ENCODE measurements at places on chromosomes 13 and 19.

GRCh38 chr13:95707442-95708390 is 30.8 kb downstream of the DNAJC3 start:
- no peak for DNase-seq

DNA sequence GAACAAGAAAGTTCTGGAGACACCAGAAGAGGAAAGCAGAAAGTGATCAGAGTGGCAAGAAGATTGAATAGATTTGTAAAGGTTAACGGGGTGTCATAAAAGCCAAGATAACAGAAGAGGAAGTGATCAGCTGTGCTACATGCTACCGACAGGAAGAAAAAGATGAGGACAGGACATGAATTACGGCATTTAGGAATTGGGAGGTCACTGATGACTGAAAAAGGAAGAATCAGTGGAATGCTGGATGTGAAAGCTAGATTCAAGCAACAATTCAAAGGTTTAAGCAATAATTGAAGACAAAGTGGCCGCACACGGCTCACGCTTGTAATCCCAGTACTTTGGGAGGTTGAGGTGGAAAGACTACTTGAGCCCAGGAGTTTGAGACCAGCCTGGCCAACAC is 15.1 kb downstream of the ZNF160 start:
- no peak for DNase-seq

DNA sequence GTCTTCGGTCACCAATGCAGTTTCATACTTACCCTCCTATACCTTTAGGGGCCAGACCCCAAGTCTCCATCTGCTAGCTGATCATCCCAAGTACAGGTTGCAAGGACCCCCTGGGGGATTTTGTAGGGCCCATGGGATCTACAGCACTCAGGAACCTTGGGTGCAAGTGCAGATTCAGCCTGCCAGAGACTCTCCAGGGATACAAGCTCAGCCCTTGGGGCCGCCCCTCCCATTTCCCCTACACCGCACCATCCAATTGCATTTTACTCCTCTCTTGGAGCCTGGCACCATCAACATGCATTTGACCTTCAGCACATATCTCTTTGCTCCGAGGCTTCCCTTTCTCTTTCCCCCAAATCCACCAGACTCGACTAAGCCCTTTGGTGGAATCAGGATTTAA is 154.7 kb upstream of the ZNF536 start:
- no peak for DNase-seq

DNA sequence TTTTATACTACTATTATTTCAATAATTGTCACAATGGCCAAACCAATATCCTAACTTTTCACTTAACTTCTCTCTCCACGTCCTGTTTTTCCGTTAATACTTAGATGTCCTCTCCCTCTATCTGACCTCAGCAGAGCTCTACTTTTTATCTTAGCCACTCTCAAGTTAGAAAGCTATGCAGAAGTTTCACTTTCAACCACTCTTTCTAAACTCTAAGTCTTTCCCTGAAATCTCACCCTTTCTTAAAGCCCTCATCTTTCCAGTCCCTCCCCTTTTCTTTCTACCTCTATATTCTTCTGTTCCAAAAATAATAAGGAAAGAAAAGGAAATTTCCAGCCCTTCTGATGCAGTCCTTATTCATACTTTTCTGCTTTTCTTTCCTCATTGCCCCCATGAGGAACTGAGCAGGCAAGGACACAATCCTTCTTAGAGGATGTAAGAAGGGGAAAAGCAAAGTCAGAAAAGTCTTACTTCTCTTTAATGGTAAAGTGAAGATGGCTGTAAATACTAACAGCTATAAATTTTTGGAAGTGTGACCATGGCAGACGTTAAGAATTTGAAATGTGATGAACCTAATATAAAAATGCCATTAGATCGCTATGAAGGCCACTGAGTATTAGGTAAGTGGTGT is 23.0 kb downstream of the FAM216B start:
- no peak for DNase-seq

DNA sequence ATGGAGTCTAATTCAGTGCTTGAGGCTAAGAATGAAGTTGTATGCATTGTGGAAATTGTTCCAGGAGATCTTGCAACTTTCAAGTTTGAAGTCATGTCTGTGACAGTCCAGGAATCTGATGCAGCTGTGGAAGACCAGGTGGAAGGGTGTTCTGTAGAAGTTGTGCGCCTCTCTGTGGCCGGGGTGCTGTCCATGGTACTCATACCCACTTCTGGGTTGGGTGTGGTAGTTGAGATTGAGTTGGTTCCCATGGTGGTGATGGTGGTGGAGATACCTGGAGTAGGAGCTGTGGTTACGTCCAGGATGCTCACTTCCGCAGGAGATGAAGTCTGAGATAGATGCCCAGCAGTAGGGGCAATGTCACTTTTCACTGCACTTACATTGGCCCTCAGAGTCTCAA is 44.3 kb downstream of the MUC16 start:
- DNase-seq = no peak

DNA sequence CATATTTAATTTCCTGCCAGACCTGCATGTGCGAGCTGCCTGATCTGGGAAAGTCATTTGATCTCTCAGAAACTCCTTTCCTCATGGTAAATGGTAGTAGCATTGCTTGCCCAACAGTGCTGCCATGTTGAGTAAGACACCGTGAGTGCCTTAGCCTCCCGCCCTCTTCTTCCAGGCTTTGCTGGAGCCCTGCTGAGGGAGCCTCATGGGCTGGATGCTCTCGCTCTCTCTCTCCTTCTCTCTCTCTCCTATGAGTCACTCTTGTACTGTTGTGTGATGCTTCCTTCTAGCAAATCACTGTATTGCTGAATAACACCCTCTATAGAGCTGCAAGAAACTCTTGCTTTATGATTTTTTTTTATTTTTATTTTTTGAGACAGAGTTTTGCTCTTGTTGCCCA is 365.5 kb downstream of the UQCRFS1 start:
- DNase-seq = no peak

- no peak for DNase-seq
Measured at GRCh38 chr13:40438999-40439797, 227.2 kb downstream of the FOXO1 start.

GRCh38 chr19:3575260-3575741 is 2.6 kb downstream of the HMG20B start:
- no peak for DNase-seq

DNA sequence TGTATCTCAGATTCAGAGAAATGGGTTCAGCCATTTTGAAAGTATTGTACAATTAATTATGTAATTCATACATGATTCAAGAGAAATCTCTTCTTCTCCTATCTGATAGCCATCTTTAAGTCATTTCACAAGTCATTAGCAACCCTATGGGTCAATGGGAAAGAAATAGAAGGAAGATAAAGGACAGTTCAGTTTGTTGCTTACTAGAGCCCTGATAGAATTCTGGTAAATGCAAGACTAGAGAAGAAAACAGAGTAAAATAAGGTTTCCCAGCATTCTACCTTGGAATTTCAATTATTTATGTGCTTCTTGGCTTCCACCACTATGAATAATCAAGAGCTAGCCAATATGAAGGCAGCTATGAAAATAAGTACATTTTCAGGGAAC is 117.7 kb downstream of the LHFPL6 start:
- DNase-seq = no peak

- DNase-seq = no peak
Measured at GRCh38 chr13:52348983-52349780, 56.8 kb downstream of the THSD1 start.

- no peak for DNase-seq
Measured at GRCh38 chr13:24184265-24184841, 23.8 kb downstream of the SPATA13 start.

DNA sequence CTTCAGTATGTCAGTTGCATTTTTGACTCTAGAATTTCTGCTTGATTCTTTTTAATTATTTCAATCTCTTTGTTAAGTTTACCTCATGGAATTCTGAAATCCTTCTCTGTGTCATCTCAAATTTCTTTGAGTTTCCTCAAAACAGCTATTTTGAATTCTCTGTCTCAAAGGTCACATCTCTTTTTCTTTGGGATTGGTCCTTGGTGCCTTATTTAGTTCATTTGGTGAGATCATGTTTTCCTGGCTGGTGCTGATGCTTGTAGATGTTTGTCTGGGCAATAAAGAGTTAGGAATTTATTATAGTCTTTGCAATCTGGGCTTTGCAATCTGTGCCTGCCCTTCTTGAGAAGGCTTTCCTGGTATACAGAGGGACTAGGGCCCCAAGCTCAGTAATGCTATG is 18.5 kb upstream of the KBTBD7 start:
- no peak for DNase-seq

GRCh38 chr13:76871432-76871831 is 14.8 kb downstream of the KCTD12 start:
- DNase-seq = no peak

DNA sequence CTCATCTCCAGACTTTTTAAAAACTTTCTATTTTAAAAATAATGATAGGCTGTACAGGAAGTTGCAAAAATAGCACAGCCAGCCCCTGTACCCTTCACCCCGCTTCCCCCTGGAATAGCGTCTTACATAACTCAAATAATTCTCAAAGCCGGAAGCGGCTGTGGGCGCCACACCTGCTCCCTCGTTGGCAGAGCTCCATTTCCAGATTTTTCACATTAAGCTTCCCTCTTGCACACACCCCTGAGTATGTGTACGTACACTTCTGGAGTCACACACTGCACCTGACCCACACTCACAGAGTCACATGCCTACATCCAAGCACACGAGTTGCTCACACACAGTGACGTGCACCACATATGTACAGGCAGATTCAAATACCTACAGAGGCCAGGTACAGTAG is 24.9 kb upstream of the DPP9 start:
- DNase-seq = no peak

GRCh38 chr13:62038214-62038613 is 622.6 kb upstream of the PCDH20 start:
- DNase-seq = no peak

DNA sequence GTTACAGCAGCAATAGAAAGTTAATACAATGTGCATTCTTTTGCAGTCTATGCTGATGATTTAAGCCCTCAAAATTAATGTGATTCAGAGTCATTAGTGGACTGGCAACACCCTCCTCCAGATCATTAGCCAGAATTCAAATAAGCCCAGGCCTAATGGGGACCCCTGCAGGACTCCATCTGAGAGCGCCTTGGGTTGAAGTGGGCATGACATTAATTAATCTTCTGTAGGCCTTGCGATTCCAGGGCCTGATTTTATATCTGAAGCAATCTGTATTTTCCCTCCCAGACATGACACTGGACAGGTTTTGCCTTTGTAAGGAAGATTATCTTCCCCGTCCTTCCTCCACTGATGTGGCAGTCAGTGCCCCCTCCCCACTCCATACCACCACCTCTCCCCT is 442.9 kb downstream of the FOXO1 start:
- no peak for DNase-seq

GRCh38 chr13:48158290-48158689 is 63.4 kb upstream of the MED4 start:
- DNase-seq = no peak

DNA sequence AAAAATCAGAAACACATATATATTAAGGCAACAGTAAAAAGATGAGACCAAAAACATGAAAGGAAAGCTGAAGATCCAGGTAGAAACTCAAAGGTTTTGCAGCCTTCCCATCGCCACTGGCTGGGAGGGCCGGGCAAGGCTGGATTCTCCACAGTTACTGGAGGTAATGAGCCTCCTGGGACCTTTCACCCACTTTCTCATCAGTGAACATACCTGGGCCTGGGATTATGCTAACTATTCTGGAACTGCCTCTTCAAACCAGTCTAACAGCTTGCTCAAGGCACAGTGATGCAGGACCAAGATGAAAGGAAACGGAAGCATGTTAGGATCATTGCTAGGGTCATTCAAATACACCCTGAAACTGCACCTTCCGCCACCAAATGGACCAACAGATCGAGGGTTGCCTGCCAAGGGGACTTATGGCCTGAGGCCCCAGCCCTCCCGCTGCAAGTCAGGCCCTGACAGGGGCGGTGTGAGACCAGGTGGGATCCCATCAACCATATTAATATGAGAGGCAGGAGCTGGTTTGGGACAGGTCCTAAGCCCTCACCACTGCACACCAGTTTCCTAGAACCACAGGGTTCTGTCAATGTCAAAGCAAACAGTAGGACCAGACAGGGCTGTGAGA is 28.4 kb upstream of the ATP12A start:
- DNase-seq = no peak

GRCh38 chr19:48992581-48993174 is 431 bp downstream of the GYS1 start:
- DNase-seq = no peak

GRCh38 chr19:6737873-6738786 is 750 bp upstream of the GPR108 start:
- DNase-seq = no peak

GRCh38 chr13:95749545-95749944 is 72.6 kb downstream of the DNAJC3 start:
- no peak for DNase-seq

DNA sequence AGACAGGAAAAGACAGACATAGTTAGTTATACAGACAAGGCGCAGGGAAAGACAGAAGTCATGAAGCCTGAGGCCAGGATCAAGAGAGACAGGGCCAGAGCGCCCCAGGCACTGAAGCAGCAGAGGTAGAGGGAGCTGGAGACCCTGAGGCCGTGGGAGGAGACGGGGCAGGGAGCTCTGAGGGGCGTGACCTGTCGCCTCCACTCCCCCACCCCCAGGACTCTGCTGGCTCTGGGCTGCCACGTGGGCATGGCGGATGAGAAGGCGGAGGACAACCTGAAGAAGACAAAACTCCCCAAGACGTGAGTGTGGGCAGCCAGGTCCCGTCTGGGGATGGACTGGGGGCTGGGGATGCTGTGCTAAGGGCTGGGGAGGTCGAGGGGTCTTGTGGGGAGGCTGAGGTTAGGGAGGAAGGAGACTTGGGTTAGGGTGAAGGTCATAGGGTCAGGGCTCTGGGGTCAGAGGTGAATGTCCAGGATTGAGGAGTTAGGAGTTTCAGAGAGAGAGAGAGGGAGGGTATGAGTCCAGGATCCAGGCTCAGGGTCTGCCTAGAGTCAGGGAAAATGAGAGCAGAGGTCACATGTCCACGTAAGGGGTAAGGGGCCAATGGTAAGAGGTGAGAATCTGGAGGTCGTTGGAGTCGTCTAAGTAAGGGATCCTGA is 31.1 kb downstream of the RYR1 start:
- DNase-seq = no peak

GRCh38 chr19:815079-815774 is 6.5 kb downstream of the PLPPR3 start:
- no peak for DNase-seq

GRCh38 chr13:112833551-112834257 is 135.3 kb upstream of the MCF2L start:
- no peak for DNase-seq

DNA sequence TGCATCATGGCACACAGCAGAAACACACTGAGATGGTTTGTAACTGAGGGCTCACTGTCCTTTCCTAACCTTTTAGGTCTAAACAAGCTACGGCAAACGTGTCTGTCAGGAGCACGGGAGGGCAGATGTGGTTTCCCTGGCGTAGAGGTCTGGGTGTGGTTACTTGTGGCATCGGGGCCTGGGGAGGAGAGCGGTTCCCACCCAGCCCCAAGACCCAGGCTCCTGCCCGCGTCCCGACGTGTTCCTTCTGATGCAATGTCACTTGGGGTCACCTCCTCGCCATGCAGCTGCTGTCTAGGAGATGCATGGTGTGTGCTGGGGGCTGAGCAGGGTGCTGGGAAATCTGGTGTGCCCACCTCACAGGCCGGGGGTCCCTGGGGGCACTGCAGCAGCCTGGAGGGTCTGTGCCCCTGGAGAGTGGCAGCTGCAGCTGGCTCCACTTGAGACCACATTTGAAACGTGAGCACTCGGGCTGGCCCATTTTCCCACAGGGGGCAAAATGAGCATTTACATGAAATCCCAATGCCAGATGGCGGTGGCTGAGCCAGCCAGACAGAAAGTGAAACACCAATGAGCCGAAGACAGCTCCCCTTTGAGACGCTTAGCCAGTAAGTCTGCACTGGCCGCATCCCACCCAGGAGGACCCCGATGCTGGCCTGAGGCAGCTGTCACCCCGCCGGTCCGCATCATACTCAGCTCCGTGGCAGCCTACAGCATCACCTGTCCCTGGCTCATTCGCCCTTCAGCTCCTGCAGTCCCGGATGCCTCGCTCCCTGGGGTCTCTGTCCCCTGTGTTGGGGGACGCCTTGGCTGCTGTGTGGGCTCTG is 22.3 kb upstream of the MYDGF start:
- no peak for DNase-seq
